ENCODE measurements at places on chromosomes 3 and 15. TPM values are rescaled to one million over a fixed set of nuclear protein-coding genes. Genes with fewer than 3 reads are reported as not detected.

- no peak for DNase-seq
Observed at GRCh38 chr3:105965384-105965783, 96.6 kb upstream of the CBLB start.

DNA sequence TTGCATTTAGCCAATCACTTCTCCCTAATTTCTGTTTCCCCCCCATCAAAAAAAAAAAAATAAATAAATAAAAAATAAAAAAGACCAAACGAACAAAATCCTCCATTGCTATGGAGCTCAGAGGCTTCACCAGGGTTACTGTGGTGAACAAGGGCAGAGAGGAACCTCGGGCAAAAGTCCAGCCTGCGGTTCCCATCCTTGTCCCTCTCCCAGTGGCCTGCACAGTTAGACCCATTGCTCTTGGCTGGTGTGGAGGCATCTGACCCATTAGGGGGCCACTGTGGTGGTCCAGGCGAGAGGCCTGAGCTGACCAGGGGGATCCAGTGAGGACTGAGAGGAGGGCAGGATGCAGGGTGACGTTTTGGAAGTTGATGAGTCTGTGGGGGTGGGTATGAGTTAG, 18.8 kb downstream of the CORO2B start:
- DNase-seq = no peak

Gene TGM5
- total RNA-seq = not detected

DNA sequence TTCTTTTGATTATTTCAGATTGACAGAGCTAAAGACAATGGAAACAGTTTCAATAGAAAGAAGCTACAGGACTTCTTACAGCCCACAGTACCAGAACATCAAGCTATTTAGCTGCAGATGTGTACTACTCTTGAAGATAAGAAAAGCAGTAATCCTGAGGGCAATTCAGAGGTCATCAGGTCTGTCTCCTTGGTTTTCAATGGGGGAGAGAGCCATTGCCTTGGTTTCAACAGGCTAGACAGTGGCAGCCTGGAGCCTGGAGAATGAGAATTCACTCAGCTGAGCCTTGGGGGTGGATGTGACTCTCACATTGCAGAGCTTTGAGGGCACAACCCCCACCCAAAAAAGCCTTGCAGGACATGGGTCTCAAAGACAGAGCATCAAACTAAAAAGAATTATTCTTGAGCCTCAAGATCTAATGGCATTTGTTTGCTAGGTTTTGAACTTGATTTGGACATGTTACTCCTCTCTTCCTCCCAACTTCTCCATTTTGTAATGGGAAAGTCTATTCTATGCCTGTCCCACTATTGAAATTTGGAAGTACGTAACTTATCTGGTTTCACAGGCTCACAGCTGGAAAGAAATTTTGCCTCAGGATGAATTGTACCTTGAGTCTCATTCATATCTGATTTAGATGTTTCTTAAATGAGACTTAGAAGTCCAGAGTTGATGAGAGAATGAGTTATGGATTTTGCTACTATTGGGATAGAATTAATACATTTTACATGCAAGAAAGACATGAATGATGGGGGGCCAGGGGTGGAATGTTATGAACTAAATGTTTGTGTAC, 36.9 kb downstream of the PLSCR1 start:
- no peak for DNase-seq

Gene GOLGA8S
- not detected for total RNA-seq

GRCh38 chr3:146280864-146281263, 30.0 kb upstream of the PLSCR4 start:
- DNase-seq = no peak

DNA sequence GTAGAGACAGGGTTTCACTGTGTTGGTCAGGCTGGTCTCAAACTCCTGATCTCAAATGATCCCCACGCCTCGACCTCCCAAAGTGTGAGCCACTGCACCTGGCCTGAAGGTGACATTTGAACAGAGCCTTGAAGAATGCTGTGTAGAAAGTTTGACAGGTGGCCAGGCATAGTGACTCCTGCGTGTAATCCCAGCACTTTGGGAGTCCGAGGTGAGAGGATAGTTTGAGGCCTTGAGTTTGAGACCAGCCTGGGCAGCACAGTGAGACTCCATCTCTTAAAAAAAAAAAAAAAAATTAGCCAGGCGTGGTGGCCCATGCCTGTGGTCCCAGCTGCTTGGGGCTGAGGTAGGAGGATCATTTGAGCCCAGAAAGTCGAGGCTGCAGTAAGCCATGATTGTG, 1.5 kb downstream of the IQGAP1 start:
- DNase-seq = no peak

Gene TMCO5A
- not detected for total RNA-seq

DNA sequence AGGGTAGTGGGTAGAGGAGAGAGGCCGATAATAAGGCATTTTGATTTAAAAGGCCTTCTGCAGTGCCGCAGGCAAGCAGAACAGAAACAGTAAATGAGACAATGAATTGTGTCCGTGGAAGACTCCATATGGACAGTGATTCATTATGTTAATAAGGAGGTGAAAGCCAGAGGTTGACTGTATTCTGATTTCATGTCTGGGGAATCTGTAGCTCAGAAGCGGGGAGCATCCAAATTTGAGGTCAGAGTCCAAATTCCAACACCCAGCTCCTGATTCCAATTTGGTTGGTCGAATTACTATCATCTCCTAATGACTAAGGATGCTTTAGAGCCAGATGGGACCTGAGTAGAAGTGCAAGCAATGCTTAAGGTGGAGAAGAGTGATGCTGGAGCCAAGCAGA, 1.0 kb upstream of the TBC1D21 start:
- no peak for DNase-seq

DNA sequence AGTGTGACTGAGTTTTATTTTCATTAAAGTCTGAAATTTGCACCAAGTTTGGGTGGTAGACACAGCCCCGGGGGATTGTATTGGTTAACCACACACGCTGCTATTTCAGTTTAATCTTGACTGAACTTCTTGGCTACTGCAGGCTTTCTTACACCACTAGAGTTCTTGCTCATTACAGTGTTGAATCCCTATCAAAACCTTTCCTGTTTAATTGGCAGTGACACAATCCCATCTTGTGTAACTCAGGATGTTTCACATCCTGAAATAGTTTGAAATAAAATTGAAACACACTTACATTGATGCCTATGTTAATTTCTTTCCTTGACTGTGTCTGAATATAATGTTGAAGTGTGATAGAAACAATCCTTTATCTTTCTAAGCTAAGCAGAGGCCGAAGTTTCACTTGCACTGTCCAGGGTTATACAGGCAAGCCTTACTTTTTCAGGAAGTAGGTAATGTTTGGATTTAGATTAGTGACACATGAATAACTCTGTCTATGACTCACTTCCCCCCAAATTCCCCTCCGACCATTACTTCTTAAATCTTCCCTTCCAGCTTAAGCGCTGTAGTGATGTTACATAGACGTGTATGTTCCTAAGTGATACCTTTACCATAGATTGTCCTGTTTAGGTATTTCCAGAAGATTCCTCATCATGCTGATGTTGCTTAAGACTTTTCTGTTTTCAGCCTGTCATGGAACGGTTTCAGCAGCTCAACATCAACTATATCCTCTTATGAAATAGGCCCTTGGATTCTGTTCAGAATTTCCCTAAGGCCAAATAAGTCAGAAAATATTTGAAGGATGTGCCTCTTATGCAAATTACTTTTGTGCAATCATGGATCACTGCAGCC, 16.8 kb downstream of the ATG7 start:
- no peak for DNase-seq

DNA sequence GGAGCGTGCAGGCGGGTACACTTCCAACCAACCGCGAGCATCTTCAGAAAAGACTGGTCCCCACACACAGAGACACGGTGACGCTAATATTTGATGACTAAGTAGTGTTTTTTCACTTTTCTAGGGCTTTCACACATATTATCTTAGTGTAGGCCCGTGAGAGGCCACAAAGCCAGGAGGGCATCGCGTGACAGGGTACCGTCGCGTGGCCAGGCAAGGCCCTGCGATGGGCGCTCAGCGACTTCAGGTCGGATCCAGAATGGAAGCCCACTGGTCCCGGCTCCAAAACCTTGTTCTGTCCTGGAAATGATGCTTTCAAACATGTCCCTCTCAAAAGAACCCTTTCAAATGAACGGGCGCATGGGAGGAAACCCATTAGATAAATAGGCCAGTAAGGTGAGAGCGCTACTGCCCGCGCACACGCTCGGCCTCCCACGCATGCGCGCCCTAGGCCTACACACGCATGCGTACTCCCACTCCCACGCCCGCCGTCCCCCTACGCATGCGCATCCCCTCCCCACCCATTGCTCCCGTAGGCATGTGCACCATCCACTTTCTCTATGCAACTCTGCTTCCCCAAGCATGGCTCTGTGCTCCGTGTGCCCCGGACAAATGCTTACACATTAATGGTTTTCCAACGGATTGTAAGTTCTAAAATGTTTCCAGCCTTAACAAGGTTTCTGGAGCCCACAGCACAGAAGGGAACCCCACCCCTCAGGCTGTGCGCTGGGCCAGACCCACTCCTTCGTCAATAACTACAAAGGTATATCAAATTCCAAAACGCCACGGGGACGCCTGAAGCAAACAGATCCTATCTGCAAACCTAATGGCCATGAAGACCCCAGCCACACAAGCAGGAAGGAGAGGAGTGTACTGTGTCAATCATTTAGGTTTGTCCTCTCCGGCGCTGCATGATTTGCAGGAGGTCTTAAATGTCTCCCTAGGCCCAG, 72.1 kb downstream of the OCA2 start:
- no peak for DNase-seq

DNA sequence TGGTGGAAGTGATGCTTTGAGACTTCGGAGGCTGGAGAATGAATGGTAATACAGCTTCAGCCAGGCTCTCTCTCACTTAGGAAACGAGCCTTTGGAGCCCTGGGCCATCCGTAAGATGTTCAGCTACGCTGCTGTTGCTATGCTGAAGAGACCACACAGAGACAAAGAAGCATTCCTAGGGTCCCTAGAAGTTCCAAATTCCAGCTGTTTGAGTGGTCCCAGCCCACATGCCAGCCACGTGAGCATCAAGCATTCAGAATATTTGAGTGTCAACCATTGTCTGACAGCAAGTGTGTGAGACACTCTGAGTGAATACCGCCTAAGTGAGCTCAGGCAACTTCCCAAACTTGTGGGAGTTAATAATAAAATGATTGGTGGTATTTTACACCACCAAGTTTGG, 212.9 kb downstream of the CD47 start:
- DNase-seq = no peak

DNA sequence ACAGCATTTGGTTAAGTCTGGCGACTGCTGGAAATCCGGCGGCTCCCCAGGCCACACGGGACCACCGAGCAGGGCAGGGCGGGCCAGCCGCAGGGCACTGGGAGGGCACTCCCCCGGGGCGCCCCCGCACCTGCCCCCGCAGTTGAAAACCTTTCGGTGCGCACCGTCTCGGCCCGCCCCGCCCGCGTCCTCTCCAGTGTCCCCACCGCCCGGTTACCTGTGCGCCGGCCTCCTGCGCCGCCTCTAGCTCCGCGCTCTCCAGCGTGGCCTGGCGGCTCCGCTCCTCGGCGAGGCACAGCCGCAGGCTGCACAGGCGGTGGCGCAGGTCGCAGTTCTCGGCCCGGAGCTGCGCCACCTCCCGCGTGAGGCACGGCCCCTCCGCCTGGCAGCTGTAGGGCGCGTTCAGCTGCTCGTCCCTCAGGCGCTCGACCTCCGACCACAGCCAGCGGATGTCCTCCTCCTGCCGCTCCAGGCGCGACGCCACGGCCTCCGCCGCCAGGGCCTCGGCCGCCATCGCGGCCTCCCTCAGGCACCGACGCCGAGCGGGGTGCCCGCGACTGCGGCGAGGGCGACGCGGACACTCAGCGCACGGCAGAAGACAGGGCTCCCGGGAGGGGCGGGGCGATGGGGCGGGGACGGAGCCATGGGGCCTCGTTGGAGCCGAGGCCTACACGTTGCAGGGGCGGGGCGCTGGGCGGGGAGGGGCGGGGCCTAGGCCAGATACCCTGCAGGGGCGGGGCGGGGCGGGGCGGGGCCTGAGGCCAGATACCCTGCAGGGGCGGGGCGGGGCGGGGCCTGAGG, at the start of gene TARS3:
Gene TARS3, minus strand, starts transcription at position 600 of the 801 bp plus-strand sequence. Its CDS starts 86 bp downstream, at position 514.
- DNase-seq = peak; percentile 94

Gene HOMER2
- total RNA-seq = 76.7 TPM

Gene LRRC15
- total RNA-seq = not detected

DNA sequence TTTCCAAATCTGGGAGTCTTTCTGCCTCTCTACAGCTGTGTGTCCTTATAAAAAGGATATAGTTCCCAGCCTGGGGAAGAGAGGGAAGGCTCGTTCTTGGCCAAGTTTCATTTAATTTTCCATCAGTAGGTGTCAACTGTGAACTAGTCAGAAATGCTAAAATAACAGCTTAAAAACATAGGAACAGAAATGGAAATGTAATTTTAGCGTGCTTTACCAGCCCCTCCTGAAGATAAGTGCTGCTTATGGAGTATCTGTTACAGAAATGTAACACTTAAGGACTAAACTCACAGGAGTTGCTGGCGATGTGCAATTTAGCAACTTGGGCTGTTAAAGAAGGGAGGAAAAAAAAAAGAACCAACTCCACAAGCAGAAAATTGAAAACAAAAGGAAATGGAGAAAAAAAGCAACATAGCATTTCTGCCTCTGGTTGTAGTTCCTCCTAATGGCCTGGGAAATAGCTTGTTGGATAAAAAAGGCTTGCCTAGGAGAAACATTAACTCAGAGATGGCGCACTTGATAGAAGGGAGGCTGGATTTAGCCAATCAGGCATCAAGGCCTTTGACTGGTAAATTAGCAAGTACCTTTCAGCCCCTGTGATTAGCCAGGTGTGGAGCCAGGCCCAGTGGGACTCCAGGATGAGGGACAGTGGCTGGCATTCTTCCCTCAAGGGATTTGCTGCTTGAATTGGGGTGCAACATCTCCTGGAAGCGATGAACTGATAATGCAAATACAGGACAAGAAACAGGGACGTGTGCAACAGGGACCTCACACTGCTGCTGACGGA, 84.3 kb downstream of the RPLP1 start:
- DNase-seq = no peak

Gene VGLL3
- total RNA-seq = 1.7 TPM

Gene ZMYND10
- 2.5 TPM for total RNA-seq

GRCh38 chr3:132047209-132047608, 12.4 kb upstream of the CPNE4 start:
- no peak for DNase-seq

Gene NR2E3
- total RNA-seq = 0.16 TPM

Gene NCKIPSD
- 8.4 TPM for total RNA-seq

GRCh38 chr15:88454867-88455810, 12.0 kb downstream of the MRPL46 start:
- peak; percentile 45 for DNase-seq

All from occipital lobe (tissue), 3 donors.